Stimulated activated CD8-positive, alpha-beta memory T cell treated with anti-CD3 and anti-CD28 coated beads, Interleukin-7, amount 100 ng/mL, for 1 hour (primary cell): ENCODE measurements at places on chromosomes 1 and 21.

GRCh38 chr1:65527190-65527589, 106.7 kb downstream of the LEPR start:
- no peak for DNase-seq

DNA sequence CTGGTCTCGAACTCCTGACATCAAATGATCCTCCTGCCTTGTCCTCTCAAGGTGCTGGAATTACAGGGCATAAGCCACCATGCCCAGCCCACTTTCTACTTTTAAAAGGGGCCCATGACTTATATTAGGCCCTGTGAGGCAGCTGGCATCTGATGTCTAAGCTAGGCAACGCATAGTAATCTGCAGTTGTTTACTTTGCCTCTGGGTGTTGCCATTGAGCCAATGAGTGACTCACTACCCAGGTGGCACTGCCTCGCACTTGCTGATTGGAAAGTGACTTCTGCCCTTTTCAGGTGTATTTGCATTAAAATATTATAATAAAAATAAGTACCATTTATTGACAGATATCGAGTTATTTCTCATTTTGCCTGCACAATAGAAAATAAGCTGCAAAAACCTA, 84.9 kb downstream of the KIF14 start:
- no peak for DNase-seq

GRCh38 chr1:206035027-206035426, 11.3 kb upstream of the CTSE start:
- DNase-seq: no peak

GRCh38 chr1:28115267-28115666, 26.9 kb upstream of the EYA3 start:
- no peak for DNase-seq

DNA sequence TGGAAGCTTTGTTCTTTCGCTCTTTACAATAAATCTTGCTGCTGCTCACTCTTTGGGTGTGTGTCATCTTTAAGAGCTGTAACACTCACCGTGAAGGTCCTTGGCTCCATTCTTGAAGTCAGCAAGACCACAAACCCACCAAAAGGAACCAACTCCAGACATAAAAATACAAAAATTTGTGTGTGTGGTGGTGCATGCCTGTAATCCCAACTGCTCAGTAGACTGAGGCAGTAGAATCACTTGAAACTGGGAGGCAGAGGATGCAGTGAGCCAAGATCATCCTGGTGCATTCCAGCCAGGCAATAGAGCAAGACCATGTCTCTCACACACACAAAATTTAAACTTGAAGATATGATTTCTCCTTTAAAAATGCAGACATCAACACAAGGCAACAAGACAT, 1431.7 kb upstream of the B3GALT2 start:
- no peak for DNase-seq

- DNase-seq: no peak
These were observed 1.5 kb downstream of the ZNF691 start for GRCh38 chr1:42847721-42848460.

DNA sequence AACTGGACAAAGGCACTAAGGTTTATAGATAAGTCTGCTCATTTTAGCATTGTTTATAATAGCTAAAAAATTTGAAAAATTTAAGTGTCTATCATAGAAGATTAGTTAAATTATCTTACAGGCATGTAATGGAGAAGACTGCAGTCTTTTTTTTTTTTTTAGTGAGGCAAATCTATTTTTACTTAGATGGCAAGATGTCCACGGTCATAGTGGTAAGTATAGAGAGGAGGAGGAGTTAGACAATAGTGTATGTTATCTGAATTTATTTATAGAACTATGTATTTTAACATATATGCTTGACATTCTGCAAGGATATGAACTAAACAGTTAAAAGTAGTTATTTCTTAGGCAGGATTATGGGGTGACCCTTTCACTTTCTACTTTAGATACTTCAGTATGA, 149.0 kb downstream of the SYT2 start:
- DNase-seq: no peak

- DNase-seq: no peak
These were observed 51.1 kb downstream of the DISP3 start for GRCh38 chr1:11529763-11530730.

GRCh38 chr1:221494670-221495069, 247.2 kb downstream of the DUSP10 start:
- DNase-seq: no peak

- DNase-seq: no peak
These were observed 38.0 kb downstream of the CFAP74 start for GRCh38 chr1:1965546-1965945.

- no peak for DNase-seq
These were observed 157.7 kb downstream of the TRIM33 start for GRCh38 chr1:114353262-114353661.
